K562 (cell line): ENCODE measurements at places on chromosomes 1 and 21. TPM values are rescaled to one million over a fixed set of nuclear protein-coding genes. Genes with fewer than 3 reads are reported as not detected.

TRAPPC10 gene
- 33.8 and 40.5 TPM in 2 replicates for total RNA-seq

GRCh38 chr1:70659891-70660290, 248.8 kb downstream of the CTH start:
- H3K4me3 ChIP-seq: no peak overlapping the region
- H3K27me3 ChIP-seq: no peaks in the 10 kb centered on the region
- DNase-seq: no peak
- no peaks in the 10 kb centered on the region for H3K4me1 ChIP-seq
- H3K27ac ChIP-seq: no peak overlapping the region

EPB41 gene
- 141 and 147 TPM in 2 replicates for total RNA-seq

GRCh38 chr1:55396381-55396891, 181.3 kb upstream of the USP24 start:
- H3K4me1 ChIP-seq: no peaks in the 10 kb centered on the region
- peaks cover 5% of the 10 kb centered on the region; the same call in 1 of the 2 replicates for H3K27me3 ChIP-seq
- H3K36me3 ChIP-seq: no peaks in the 10 kb centered on the region
- no peak overlapping the region for H3K4me3 ChIP-seq

DNA sequence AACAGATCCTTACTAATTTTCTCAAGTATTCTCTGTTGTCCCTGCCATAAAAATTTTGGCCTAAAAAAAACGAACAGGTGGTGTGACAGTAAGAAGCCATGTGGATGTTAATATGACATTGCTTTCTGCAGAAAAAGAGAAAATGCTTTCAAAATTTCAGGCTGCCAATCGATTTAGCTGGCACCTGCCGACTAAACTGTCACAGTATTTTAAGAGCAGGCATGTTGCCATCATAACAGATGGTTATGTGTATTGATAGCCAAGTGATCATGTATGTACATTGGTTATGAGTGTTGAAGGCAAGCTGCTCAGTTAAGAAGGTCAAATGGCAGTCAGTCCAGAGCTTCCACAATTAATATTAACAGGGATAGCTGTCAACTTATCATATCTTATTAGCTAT, 1017.0 kb downstream of the MRPL39 start:
- H3K36me3 ChIP-seq: no peaks in the 10 kb centered on the region
- DNase-seq: no peak
- no peaks in the 10 kb centered on the region for H3K27me3 ChIP-seq
- no peaks in the 10 kb centered on the region for H3K4me1 ChIP-seq

RAD54L gene
- total RNA-seq: 67.0 and 72.7 TPM in 2 replicates

GRCh38 chr1:221865808-221866207, 123.9 kb upstream of the DUSP10 start:
- DNase-seq: no peak
- no peak overlapping the region for H3K4me3 ChIP-seq
- H3K27ac ChIP-seq: no peak overlapping the region
- no peaks in the 10 kb centered on the region for H3K36me3 ChIP-seq
- H3K4me1 ChIP-seq: no peaks in the 10 kb centered on the region

B3GALT5 gene
- 0.02 and 0.09 TPM in 2 replicates for total RNA-seq

DNA sequence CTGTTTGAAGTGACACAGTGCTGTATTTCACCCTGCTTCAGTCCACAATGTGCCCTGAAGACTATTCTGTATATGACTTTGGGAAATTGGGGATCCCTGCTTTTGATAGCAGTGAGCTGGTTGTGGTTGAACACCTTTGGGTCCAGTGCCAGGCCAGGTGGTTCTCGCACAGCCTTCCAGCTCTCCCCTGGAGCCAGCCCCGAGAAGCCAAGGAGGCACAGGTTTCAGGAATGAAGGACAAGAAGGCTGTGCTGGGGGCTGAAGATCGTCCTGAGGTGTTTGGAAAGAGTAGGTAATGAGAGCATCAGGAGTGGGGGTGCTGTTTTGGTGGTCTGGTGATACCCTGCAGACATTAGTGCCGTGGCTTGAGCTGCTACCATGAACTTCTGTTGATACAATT, 131.4 kb upstream of the COL6A1 start:
- H3K27ac ChIP-seq: no peak overlapping the region

DNA sequence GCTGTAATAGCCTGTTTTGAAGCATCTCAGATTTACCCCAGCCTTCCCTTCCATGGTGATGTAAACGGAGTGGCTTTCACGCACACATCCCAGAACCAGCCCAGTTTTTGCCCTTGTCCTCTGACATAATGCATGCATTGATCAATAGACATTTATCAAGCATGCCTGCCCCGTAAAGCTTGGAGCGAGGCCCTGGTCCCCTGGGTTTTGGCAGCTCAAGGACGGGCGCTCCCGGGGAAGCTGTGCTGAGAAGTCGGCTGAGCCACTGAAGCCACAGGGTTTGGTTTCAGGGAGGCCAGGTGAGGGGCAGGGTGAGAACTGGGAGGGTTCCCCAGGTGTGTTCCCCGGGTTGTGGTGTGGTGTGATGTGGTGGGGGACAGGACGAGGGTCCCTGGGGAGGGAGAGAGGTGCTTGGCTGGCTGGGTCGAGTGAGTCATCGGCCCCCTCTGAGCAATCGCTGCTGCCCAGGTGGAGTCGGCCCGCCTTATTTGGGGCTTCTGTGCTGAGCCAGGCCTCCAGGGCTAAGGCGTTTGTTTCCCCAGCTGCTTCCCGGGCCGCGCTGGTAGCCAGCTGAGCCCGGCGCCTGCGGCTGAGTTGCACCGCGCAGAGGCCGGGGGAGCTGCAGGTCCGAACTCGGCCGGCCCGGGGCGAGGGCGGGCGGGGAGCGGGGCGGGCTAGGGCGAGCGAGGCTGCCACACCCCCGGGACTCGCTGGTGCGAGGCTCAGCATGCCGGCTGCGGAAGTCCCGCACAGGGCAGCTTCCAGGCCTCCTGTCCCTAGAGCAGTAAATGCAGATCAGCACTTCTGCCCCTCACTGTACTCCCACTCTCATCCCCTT, 23.6 kb downstream of the ATP2B4 start:
- no peaks in the 10 kb centered on the region for H3K27me3 ChIP-seq
- H3K4me3 ChIP-seq: no peak overlapping the region
- peaks cover 28% of the 10 kb centered on the region for H3K4me1 ChIP-seq

DNA sequence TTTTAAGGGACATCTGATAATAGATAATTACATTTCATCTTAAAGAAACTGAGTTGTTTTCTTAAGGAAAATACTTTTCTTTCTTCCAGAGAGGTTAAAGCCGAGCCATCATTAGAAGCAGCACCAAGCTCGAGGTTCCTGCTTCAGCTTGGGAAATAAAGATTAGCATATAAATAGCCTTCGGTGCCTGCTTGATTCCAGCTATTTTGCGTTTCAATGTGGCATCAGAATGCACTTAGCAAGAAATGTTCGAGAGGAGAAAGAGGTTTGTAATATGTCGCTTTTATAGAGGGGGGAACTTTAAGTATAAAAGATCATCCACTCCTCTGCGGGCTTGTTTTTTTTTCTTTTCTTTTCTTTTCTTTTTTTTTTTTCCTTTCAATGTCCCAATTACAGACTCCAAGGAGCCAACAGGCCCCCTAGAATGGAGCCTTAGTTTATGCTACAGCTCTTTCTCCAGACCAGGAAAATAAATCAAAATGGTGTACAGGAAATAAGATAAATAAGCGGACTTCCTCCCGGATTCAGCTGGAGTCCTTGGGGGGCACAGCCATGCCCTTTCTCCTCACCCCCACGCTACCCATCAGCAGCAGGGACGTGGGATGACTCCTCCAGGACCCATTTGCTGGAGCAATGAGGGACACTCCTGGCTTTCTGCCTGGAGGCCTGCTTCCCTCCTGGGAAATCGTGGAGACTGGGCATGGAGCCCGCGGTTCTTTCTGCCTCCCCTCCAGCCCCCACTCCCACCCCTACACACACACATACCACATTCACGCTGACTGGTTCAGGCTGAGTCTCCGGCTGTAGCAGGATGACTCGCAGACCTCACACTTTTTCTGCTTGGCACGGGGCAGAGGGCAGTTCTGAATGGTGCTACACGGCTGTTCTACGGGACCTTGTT, 131.6 kb downstream of the RRAGC start:
- peaks cover 4% of the 10 kb centered on the region; the same call in 1 of the 2 replicates for H3K4me1 ChIP-seq
- no peaks in the 10 kb centered on the region for H3K36me3 ChIP-seq
- no peak overlapping the region for H3K27ac ChIP-seq
- DNase-seq: no peak

PDZK1 gene
- total RNA-seq: 0.13 and 0.22 TPM in 2 replicates

GRCh38 chr1:211333906-211334305, 7.3 kb downstream of the TRAF5 start:
- no peak for DNase-seq
- H3K4me1 ChIP-seq: peaks cover 31% of the 10 kb centered on the region
- no peak overlapping the region for H3K4me3 ChIP-seq
- no peaks in the 10 kb centered on the region for H3K36me3 ChIP-seq

- H3K27ac ChIP-seq: no peak overlapping the region
- DNase-seq: no peak
- H3K4me3 ChIP-seq: no peak overlapping the region
- no peaks in the 10 kb centered on the region; the same call in 2 of the 3 replicates for H3K27me3 ChIP-seq
Observed at GRCh38 chr21:35503671-35504070, 454.6 kb upstream of the RUNX1 start.

AGT gene
- total RNA-seq: 0.40 and 0.78 TPM in 2 replicates

GRCh38 chr1:119702384-119702783, 9.3 kb upstream of the PHGDH start:
- H3K27me3 ChIP-seq: peaks cover 5% of the 10 kb centered on the region; the same call in 1 of the 2 replicates
- no peak overlapping the region for H3K4me3 ChIP-seq
- no peak overlapping the region for H3K27ac ChIP-seq
- no peaks in the 10 kb centered on the region for H3K36me3 ChIP-seq
- no peak for DNase-seq

IVL gene
- total RNA-seq: not detected in 2 replicates

HSD11B1 gene
- total RNA-seq: 0.16 TPM in 1 of 2 replicates, not detected in the other

- no peaks in the 10 kb centered on the region for H3K4me1 ChIP-seq
- DNase-seq: peak; percentile 31
- H3K27ac ChIP-seq: no peak overlapping the region
- no peaks in the 10 kb centered on the region for H3K27me3 ChIP-seq
- H3K4me3 ChIP-seq: no peak overlapping the region
- no peaks in the 10 kb centered on the region for H3K36me3 ChIP-seq
Observed at GRCh38 chr21:14403681-14404318, 20.9 kb upstream of the HSPA13 start.

- H3K27ac ChIP-seq: no peak overlapping the region
- H3K4me3 ChIP-seq: no peak overlapping the region
- H3K27me3 ChIP-seq: peaks cover 62% of the 10 kb centered on the region
- peaks cover 14% of the 10 kb centered on the region; the same call in 1 of the 2 replicates for H3K4me1 ChIP-seq
- DNase-seq: no peak
Observed at GRCh38 chr1:200034761-200035396, 7.4 kb downstream of the NR5A2 start.

ATXN7L2 gene
- 9.4 and 10.0 TPM in 2 replicates for total RNA-seq

RNU1-2 gene
- total RNA-seq: 2,231 and 2,538 TPM in 2 replicates

- H3K4me3 ChIP-seq: no peak overlapping the region
- H3K4me1 ChIP-seq: no peaks in the 10 kb centered on the region
- no peaks in the 10 kb centered on the region for H3K36me3 ChIP-seq
- no peak overlapping the region for H3K27ac ChIP-seq
- H3K27me3 ChIP-seq: peaks cover 38% of the 10 kb centered on the region
- no peak for DNase-seq
Observed at GRCh38 chr21:46109313-46110221, 11.7 kb downstream of the COL6A2 start.

BRINP3 gene
- 0.16 and 0.31 TPM in 2 replicates for total RNA-seq

DNA sequence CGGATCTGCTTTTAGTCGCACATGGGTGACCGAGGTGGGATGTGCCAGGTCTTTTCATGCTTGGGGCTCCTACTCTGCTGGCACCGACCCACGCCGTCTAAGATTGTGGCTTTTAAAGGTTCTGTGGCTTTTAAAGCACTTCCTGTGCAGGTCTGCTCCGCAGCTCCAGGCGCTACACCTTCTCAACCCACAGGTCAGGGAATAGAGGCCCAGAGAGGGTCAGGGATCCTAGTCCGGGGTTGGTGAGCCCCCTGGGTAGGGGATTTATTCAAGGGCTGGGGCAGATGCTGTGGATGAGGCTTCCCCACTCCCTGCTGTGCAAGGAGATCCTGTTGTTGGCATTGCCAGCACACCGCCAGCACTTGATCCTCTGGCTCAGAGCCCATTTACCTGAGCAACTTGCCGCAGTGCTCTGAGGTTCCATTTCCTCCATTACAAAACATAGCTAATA, 212.8 kb upstream of the RAB4A start:
- DNase-seq: no peak
- H3K27me3 ChIP-seq: peaks cover 20% of the 10 kb centered on the region
- H3K36me3 ChIP-seq: no peaks in the 10 kb centered on the region
- no peak overlapping the region for H3K27ac ChIP-seq

- H3K4me3 ChIP-seq: no peak overlapping the region
- no peaks in the 10 kb centered on the region for H3K36me3 ChIP-seq
- no peak for DNase-seq
- no peaks in the 10 kb centered on the region for H3K27me3 ChIP-seq
- no peak overlapping the region for H3K27ac ChIP-seq
- H3K4me1 ChIP-seq: peaks cover 12% of the 10 kb centered on the region
Observed at GRCh38 chr1:20632386-20632785, 872 bp upstream of the PINK1 start.

ASCL5 gene
- total RNA-seq: not detected in 2 replicates

TLCD4 gene
- 13.9 and 16.5 TPM in 2 replicates for total RNA-seq

ZBTB8B gene
- total RNA-seq: not detected in 2 replicates

TMEM54 gene
- 13.1 and 15.1 TPM in 2 replicates for total RNA-seq

BATF3 gene
- total RNA-seq: 2.0 and 3.8 TPM in 2 replicates

- peaks cover 9% of the 10 kb centered on the region for H3K27me3 ChIP-seq
- H3K27ac ChIP-seq: no peak overlapping the region
- no peak for DNase-seq
- H3K4me1 ChIP-seq: no peaks in the 10 kb centered on the region
- H3K4me3 ChIP-seq: no peak overlapping the region
- no peaks in the 10 kb centered on the region for H3K36me3 ChIP-seq
Observed at GRCh38 chr1:87208931-87209330, 119.7 kb upstream of the LMO4 start.

DNA sequence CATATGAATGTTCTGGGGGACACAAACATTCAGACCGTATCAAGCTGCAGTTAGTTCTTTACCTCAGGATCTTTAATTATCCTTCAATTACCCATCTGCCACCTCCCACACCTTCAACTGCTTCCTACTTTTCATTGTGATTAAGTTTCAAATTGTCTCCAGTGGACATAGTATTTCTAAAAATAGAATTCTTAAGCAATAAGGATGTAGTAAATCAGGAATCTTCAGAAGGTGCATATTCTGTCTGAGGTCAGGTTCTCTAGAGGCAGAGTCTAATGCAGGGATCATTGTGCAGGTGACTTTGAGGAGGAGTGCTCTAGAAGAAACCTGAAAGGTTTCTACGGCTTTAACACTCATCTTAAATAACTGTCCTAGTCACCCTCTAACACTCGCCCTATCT, 102.6 kb upstream of the PPP2R5A start:
- no peak for DNase-seq
- H3K4me3 ChIP-seq: no peak overlapping the region
- H3K36me3 ChIP-seq: no peaks in the 10 kb centered on the region
- no peaks in the 10 kb centered on the region for H3K27me3 ChIP-seq

OR2T11 gene
- total RNA-seq: not detected in 2 replicates

DNA sequence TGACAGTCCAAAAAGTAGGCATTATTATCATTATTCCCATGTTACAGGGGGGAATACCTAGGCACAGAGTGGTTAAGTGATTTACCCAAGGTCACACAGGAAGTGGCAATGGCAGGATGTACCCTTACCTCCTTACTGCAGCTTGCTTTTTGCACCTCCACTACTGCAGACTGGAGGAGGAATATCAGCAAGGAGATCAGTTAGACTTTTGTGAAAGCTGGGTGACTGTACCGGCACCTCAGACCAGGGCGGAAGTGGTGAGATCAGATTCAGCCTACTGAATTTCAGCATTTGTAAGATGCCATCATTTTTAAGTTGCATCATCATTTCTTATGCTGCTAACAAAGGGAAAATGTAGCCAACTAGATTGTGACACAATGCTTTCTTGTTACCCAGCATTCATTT, 4.5 kb downstream of the ADARB1 start:
- no peak overlapping the region for H3K4me3 ChIP-seq
- DNase-seq: no peak
- no peak overlapping the region for H3K27ac ChIP-seq

CLDN17 gene
- not detected in 2 replicates for total RNA-seq
